ENCODE measurements at places on chromosomes 7 and 10.

DNA sequence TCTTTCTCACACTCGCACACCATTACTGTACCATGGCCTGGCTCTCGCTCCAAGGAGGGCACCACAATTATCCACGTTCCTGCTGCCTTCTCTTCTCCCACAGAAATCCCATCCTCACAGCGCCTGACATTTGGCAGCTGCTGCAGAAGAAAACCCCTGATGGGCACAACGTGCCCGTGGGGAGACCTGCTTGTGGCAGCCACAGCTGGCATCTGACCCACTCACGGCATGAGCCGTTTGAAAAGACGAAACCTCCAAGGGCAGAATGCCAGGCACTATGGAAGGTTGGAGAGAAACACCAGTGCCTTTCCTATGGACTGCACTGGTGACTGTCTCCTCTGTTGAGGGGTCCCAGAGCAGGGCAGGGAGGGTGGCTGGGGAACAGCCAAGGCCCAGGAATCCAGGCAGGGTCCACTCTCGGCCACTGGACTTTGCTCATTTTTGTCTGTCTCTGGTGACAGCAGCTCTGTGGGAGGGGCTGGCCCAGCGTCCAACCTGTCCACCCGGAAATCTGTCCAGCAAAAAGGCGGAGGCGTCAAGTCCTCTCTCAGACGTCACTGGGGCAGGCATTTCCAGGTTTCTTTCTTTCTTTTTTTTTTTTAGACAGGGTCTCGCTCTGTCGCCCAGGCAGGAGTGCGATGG is 61.0 kb upstream of the MKRN1 start:
- H3K36me3 ChIP-seq = no peaks in the 10 kb centered on the region
- H3K27ac ChIP-seq = no peak overlapping the region
- H3K4me3 ChIP-seq = no peak overlapping the region
- no peak for DNase-seq

- H3K4me1 ChIP-seq = no peaks in the 10 kb centered on the region
- no peaks in the 10 kb centered on the region for H3K36me3 ChIP-seq
Measured at GRCh38 chr10:56920601-56921261, 559.7 kb upstream of the ZWINT start.

- H3K4me1 ChIP-seq = no peaks in the 10 kb centered on the region
- H3K27ac ChIP-seq = no peak overlapping the region
- DNase-seq = no peak
- no peaks in the 10 kb centered on the region for H3K36me3 ChIP-seq
- H3K4me3 ChIP-seq = no peak overlapping the region
- H3K27me3 ChIP-seq = peaks cover under 1% of the 10 kb centered on the region
Measured at GRCh38 chr10:60376221-60377041, 13.2 kb downstream of the ANK3 start.

DNA sequence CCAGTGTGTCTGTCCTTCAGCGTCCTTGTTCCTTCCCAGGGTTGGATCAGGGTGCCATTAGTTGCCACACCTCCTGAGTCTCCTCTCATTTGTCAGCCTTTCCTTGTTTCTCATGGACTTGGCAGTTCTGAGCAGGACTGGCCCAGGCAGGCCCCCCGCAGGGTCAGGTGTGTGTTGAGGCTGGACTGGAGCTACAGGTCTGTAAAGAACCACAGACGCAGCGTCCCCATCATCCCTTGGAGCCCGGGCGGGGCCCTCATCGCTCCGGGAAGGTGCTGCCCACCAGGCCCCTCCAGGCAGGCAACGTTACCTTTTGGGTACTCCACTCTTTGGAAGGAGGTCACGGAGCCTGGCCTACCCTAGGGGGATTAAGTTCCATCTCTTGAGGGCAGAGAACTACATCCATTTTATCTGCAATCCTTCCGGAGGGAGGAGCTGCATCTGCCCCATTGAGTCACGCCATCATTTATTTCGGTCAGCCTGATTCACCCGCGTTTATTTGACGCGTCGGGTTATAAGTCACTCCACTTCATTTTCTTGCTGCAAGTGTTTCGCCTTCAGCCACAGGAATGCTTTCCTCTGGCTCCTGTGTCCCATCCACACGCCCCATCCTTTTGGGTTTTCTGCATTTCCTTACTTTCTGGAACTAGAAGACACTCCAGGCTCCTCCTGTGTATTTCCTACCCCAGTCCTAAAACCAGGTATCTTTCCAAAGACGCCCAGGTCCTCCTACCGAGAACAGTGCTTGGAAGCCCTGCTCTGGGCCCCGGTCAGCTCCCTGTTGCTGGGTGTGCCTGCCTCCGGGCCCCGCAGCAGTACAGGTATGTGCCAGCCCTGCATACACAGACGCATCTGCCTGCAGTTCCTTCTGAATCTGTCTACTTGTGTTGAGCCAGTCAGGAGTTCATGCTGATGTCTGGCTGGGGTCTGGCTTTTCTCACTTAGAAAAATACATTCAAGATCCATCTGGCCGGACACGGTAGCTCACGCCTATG is 141.9 kb downstream of the MAD1L1 start:
- H3K27ac ChIP-seq = no peak overlapping the region
- no peak for DNase-seq
- no peaks in the 10 kb centered on the region for H3K4me1 ChIP-seq
- no peaks in the 10 kb centered on the region for H3K27me3 ChIP-seq

DNA sequence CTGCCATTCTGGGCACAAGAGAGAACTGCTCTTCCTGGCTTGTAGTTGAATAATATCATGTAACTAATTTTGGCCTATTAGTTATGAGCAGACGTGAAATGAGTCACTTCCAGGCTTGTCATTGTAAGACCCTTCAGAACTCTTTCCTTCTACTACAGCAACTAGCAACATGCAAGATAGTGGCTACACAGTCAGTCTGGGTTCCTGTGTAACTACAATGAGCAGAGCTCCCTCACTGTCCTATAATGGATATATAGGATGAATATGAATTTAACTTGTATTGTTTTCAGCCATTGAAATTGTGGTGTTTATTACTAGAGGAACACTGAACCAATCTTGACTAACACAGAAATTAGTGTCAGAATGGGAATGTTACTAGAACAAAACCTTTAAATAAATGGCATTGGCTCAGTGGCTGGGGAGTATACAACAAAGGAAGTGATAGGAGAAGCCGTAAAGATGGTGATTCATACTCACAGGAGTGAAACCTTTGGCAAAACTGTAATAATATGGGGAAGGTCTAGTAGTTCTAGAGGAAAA is 2.9 kb upstream of the MTPN start:
- no peaks in the 10 kb centered on the region for H3K27me3 ChIP-seq
- no peak overlapping the region for H3K27ac ChIP-seq
- peaks cover 6% of the 10 kb centered on the region for H3K36me3 ChIP-seq
- DNase-seq = no peak
- H3K4me3 ChIP-seq = no peak overlapping the region

DNA sequence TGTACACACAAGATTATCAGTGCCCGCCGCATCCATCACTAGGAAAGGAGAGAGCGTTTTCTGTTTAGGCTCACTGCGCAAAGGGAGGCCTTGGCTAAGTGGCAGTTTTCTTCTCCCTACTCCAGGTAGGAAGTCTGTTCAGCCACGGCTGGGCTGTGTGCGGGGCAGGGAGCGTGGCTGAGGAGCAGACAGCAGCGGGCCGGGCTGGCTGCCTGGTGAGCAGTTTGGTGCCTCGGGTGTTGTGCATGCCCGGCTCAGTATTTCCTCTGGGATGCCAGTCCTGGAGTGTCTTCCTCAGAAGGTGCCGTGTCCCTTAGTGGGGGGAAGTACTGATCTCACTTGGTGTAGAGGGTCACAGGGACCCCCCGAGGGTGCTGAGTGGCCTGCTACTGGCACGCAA is 114.4 kb downstream of the NT5C2 start:
- no peak overlapping the region for H3K4me3 ChIP-seq
- no peaks in the 10 kb centered on the region for H3K27me3 ChIP-seq
- H3K4me1 ChIP-seq = no peaks in the 10 kb centered on the region
- H3K27ac ChIP-seq = no peak overlapping the region
- H3K36me3 ChIP-seq = peaks cover under 1% of the 10 kb centered on the region

- no peak overlapping the region for H3K4me3 ChIP-seq
- no peak overlapping the region for H3K27ac ChIP-seq
- H3K27me3 ChIP-seq = no peaks in the 10 kb centered on the region
- H3K36me3 ChIP-seq = no peaks in the 10 kb centered on the region
Measured at GRCh38 chr10:85599081-85599480, 767.5 kb downstream of the GRID1 start.

DNA sequence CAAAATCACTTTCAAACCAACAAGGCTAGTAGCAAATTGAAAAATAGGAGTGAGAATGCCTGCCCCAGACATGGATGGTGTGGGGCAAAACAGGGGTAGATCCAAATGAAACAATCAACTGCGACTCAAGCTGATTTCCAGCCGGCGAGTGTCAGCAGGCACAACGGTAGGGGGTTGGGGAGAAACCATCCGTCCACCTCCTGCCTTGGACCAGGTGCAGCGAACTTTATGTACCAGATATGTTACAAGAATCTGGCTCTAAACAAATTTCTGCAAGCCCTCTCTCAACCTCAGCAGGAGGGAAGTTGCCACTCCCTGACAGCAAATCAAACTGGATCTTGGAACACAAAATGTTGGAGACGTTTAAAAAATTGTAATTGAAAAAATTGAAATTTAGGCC is 45.2 kb downstream of the PYROXD2 start:
- H3K27me3 ChIP-seq = no peaks in the 10 kb centered on the region
- no peak overlapping the region for H3K4me3 ChIP-seq
- H3K36me3 ChIP-seq = no peaks in the 10 kb centered on the region
- no peaks in the 10 kb centered on the region for H3K4me1 ChIP-seq

GRCh38 chr7:14047709-14048399 is 58.4 kb upstream of the ETV1 start:
- H3K27me3 ChIP-seq = no peaks in the 10 kb centered on the region
- no peak overlapping the region for H3K27ac ChIP-seq
- no peaks in the 10 kb centered on the region for H3K36me3 ChIP-seq
- H3K4me3 ChIP-seq = no peak overlapping the region

- DNase-seq = no peak
- no peaks in the 10 kb centered on the region for H3K4me1 ChIP-seq
- H3K4me3 ChIP-seq = no peak overlapping the region
- H3K27me3 ChIP-seq = no peaks in the 10 kb centered on the region
- no peaks in the 10 kb centered on the region for H3K36me3 ChIP-seq
Measured at GRCh38 chr10:20277820-20278219, 461.6 kb downstream of the PLXDC2 start.

GRCh38 chr10:96655461-96656197 is 64.7 kb downstream of the PIK3AP1 start:
- no peak for DNase-seq
- no peaks in the 10 kb centered on the region for H3K4me1 ChIP-seq
- no peak overlapping the region for H3K4me3 ChIP-seq
- no peaks in the 10 kb centered on the region for H3K36me3 ChIP-seq
- H3K27me3 ChIP-seq = peaks cover 3% of the 10 kb centered on the region
- no peak overlapping the region for H3K27ac ChIP-seq

Measured in Panc1 (cell line).